Tongue (tissue), 3 donors: ENCODE measurements at places on chromosomes 3 and 15. TPM values are rescaled to one million over a fixed set of nuclear protein-coding genes. Genes with fewer than 3 reads are reported as not detected.

GRCh38 chr3:66312039-66312438 lies 91.2 kb downstream of the SLC25A26 start:
- no peak for DNase-seq

DNA sequence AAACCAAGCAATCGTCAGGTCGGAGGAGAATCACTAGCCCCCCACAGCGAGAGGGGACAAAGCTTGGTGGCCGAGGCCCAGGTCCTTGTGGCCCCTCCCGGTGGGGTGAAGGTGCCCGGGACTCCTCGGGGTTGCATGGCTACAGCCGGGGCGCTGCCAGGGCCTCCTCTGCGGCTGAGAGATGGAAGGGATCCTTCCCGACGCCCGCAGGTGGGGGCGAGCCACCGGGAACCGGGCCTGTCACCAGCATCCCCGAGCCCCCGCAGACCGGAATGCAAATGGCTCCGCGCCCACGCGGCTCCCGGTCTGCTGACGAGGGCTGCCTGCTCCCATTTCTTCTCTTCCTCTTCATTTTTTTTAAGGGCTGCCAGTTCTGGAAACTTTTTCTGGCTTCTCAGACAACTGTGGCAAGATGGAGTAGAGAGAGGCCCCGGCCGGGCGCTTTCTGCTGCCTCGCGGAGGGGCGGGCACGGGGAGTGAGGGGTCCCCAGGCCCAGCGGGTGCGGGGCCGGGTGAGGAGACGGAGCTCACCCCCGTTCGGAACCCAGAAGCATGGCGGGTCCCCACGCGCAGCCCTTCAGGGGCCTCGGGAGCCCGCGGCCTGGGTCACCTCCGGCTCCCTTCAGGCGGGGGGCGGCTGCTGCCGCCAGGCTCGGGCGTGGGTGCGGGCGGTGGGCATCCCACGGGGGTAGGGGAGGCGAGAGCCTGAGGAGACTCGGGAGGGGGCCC lies 27.5 kb downstream of the MELTF start:
- DNase-seq = peak; percentile 48

DNA sequence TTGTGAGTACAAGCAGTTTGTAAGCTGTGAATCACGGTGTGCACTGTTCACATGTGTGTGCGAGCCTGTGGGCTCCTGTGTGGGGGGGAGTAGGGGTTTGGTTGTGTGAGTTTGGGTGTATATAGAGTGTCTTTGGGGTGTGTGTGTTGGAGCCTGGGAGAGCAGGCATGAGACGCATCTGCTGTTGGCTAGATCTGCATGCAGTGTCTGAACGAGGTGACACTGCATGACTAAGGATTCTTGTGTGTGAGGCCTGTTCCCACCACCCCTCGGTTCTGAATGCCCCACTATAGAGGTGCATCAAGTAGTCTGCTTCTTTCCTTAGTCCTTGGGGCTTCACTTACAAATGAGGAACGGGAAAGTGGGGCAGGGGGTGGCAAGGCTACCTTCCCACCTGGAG lies 68.4 kb downstream of the MAGEF1 start:
- no peak for DNase-seq

DNA sequence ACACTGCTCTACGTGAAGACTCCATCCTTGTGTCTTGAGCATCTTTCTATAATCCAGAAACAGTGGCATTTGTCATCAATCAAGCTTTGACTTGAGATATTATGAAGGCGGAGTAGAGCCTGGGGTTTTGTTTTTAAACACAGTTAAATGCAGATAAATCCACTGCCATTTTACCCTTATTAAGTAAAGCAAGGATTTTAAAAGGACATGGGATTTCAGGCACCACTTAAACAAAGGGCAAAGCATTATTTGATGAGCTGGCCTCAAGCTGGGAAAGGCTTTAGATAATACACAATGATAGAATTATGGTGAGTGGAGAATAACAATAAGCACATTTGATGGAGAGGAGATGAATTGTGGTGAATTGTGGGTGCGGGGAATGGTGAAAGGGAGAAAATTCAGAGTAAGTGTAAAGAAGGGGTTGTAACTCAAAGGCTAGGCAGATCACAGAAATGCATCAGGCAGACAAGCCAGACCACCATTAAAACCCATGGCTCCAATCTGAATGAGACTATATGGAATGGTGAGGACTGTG lies 54.9 kb upstream of the GLCE start:
- no peak for DNase-seq

DNA sequence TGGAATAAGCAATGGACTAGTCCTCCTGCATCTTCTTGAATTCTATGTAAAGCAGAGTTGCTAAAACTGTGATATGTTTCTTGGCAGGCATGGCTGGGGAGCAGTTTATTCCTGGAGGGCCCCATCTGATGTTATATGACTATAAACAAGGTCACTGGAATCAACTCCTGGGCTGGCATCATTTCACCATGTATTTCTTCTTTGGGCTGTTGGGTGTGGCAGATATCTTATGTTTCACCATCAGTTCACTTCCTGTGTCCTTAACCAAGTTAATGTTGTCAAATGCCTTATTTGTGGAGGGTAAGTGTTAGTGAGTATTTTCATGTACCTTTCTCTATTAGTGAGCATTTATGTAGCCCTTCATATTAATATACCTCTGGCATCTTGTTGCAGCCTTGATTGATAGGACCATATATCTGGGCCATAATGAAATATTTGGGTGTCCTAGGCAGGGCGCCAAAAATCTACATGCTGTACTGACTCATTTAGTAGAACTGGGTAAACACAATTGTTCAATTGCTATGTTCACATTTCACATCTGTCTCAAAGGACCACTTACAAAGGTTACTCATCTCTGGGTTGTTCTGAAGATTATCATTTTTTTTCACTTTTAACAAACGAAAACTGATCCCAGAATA lies 52.6 kb upstream of the ADGRG7 start:
- DNase-seq = no peak

DNA sequence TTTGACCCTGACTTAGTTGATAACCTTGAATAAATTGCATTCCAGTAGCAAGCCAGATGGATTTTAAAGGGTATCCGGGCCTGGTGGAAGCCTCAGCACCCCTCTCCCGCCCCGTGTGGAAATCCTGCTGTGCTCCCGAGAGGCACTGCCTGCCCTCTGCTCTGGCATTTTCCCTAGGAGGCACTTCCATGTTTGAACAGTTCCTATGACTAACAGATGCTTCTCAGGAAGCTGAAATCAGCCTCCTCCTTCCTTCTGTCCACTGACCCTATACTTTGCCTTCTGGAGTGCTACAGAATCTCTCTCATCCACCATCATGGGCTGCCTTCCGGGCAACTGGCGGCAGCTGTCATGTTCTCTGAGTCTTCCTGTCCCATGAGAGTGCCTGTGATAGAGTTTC lies 90.8 kb downstream of the GABRG3 start:
- DNase-seq = peak; percentile 37

DNA sequence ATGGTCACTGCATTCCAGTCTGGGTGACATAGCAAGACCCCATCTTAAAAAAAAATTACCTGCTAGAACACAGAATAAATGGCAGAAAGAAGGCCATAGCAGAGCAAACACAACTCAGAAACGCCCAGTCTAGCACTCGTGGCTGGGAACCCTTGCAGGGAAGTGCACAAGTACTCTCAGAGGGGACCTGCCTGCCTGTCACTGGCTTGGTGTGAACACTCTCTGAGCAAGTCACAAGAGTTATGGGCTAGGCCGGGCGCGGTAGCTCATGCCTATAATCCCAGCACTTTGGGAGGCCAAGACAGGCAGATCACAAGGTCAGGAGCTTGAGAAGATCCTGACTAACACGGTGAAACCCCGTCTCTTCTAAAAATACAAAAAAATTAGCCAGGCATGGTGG lies 17.2 kb downstream of the SFMBT1 start:
- DNase-seq = no peak

GRCh38 chr3:107816107-107816506 lies 274.7 kb downstream of the CD47 start:
- peak; percentile 15 for DNase-seq

- no peak for DNase-seq
Observed at GRCh38 chr3:191987831-191988350, 526.9 kb downstream of the PYDC2 start.

DNA sequence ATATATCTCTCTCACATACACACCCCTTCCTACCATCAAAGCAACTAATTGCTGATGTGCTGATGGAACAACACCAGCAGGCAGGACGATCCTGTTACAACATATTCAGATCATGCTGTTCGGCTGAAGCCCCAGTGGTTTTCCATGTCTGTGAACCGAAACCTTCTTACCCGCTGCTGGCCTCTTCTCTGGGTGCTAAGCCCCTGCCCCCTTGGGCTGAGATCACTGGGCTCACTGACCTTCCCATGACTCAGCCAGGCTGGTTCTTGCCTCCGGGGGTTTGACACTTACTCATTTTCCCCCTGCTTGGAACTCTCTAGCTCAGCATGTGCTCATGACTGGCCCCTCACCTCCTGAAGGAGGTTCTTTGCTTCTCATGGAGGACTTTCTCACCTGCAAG lies 122.0 kb upstream of the RGMA start:
- no peak for DNase-seq

GRCh38 chr3:54528668-54529067 lies 399.2 kb downstream of the LRTM1 start:
- no peak for DNase-seq

DNA sequence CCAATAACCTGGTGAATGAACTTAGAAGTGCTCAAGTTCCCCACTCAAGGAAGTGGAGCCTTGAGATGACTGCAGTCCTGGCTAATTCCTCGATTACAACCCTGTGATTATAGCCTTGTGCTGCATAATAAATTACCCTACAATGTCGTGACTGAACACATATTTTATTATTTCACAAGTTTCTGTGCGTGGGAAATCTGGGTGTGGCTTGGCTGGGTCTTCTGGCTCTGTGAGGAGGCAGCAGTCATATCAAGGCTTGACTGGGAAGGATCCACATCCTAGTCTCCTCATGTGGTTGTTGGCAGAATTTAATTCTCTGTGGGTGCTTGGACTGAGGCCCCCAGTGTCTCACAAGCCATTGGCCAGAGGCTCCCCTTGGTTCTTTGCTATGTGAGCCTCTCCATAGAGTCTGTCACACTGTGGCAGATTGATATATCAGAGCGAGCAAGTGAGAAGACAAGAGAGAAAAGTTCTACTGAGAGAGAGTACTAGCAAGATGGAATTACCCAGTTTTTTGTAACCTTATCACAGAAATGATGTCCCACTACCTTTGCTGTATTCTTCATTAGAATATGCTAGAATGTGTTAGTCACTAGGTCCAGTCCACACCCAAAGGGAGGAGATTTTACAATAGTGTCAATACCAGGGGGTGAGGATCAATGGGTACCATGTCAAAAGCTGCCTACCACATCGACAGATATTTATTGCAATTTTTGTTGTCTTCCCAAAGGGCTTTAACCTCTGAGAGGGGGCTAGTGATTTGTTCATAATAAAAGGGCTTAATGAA lies 102.8 kb upstream of the TBC1D5 start:
- DNase-seq = no peak

- DNase-seq = no peak
Observed at GRCh38 chr3:157282261-157283191, 122.6 kb upstream of the CCNL1 start.

DNA sequence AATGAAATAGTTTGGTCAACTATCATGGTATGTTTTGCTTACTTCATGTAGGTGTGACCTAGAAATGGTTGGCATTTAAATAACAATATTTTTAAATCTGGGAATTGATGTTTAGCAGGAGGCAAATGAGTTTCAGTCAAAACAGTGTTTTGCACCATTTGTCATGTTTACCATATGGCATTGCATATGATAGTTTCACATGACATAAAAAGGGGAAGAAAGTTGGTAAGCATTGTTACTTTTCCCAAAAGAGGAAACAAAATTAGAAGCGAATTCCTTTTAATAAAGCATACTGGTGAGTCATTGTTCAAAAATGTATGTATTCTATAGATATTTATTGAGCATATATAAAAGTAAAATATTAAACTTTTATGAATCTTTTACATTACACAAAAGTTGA lies 2.3 kb downstream of the RNF13 start:
- DNase-seq = no peak

DNA sequence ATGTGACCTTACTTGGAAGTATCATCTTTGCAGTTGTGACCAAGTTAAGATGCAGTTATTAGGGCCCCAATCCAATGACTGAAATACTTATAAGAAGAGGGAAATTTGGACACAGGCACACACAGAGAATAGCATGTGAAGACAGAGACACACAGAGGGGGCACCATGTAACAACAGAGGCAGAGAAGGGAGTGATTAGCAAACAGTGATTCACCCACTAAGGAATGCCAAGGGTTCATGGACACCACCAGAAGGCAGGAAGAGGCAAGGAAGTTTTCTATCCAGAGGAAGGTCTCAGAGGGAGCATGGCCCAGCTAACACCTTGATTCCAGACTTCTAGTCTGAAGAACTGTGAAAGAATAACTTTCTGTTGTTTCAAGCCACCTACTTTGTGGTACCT lies 25.0 kb downstream of the SIDT1 start:
- DNase-seq = no peak

DNA sequence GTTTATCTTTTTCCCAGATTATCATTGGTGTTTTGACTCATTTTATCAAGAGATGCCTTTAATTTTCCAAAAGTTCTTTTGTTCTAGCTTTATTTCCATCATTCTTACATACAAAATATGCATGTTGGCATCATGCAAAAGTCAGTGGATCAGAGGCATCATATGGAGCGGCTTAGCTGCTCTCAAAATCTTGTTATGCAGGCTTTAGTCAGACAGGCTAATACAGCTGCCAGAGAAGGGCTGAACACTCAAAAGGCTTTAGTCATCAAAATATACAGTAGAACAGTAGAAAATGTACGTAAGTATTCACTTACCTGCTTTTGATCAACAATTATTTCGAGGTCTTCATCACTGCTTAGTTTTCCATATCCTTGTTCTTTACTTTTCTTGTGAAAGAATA lies 65.5 kb downstream of the PEX5L start:
- DNase-seq = peak; percentile 13

GRCh38 chr3:12284591-12284990 lies 4.3 kb upstream of the PPARG start:
- DNase-seq = no peak

DNA sequence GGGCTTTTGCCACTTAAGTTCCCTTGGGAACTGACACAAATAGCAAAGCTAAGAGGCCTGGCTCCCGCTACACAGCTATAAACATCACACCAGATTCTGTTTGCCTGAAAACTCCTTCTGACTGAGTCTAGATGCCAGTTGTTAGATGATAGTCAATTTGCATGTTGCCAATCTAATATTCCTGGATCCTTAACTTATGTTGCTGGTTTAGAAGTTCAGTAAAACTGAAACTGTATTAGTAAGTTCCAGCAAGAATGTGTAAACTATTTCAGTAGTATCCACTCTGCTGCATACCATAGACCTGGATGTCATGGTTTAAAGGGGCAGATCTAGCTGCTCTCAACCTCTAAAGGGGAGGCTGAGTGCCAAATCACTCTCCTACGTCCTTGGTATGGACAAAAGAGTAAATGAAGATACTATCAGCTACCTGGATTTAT lies 27.1 kb upstream of the LACTB start:
- DNase-seq = no peak

Gene CLDND1
- total RNA-seq = 139 TPM

Gene PSTPIP1
- total RNA-seq = 5.3 TPM

Gene SAMMSON
- 0.41 TPM for total RNA-seq

Gene TRPM1
- not detected for total RNA-seq

Gene SLC22A13
- total RNA-seq = 0.51 TPM

Gene FBXW12
- total RNA-seq = not detected

Gene PTH1R
- total RNA-seq = 6.5 TPM

Gene CD200
- total RNA-seq = 10.2 TPM

Gene RTP1
- 1.0 TPM for total RNA-seq

Gene LRRC2
- 13.0 TPM for total RNA-seq

Gene MELTF
- total RNA-seq = 6.6 TPM

Gene POLR2M
- 307 TPM for total RNA-seq

Gene SSUH2
- total RNA-seq = 2.2 TPM

Gene EPHB1
- total RNA-seq = 13.3 TPM
